ENCODE measurements at places on chromosomes 5 and 9. TPM values are rescaled to one million over a fixed set of nuclear protein-coding genes. Genes with fewer than 3 reads are reported as not detected.

GRCh38 chr5:89722538-89722937 lies 687.0 kb downstream of the CETN3 start:
- no peak overlapping the region for H3K4me3 ChIP-seq
- no peaks in the 10 kb centered on the region for H3K36me3 ChIP-seq
- peak overlapping the region; percentile 64 for H3K27ac ChIP-seq
- DNase-seq = no peak

DNA sequence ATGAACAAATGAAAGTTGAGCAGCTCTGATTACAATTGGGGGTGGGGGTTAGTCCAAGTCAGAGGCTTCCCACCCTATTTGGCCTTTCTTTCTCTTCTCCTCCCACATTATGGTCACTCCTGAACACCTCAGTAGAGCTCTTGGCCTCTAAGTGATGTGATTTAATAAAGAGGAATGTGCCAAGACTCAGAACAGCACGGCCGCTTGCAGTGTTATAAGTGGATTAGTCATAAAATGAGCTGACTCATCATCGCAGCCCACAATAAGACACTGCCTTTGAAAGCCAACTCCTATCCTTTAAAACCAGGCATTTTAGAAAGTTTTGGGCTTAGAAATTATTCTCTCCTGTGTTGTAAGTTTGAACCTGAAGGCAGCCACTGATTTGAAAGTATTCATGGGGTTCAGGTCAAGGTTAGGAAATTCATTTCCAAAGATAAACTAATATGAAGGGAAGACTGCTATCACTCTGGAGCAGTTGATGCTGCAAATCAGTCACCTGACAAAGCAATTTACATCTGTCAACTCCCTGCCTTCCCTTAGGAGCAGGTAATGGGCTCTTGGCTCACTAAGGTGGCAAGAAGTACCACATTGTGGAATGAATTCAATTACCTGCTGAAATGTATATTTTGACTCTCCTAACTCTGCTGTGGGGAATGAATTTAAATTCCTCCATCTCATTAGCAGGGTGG lies 283.6 kb upstream of the NMUR2 start:
- H3K4me3 ChIP-seq = no peak overlapping the region
- no peak overlapping the region for H3K27ac ChIP-seq
- DNase-seq = no peak

GRCh38 chr5:149938279-149938678 lies 6.3 kb downstream of the PDE6A start:
- H3K36me3 ChIP-seq = no peaks in the 10 kb centered on the region
- no peaks in the 10 kb centered on the region for H3K4me1 ChIP-seq
- H3K27ac ChIP-seq = no peak overlapping the region
- no peak overlapping the region for H3K4me3 ChIP-seq

GRCh38 chr9:120909904-120910303 lies 16.7 kb downstream of the TRAF1 start:
- DNase-seq = no peak
- H3K4me1 ChIP-seq = no peaks in the 10 kb centered on the region
- no peaks in the 10 kb centered on the region for H3K36me3 ChIP-seq
- H3K27me3 ChIP-seq = no peaks in the 10 kb centered on the region
- H3K4me3 ChIP-seq = no peak overlapping the region
- H3K27ac ChIP-seq = no peak overlapping the region

- no peaks in the 10 kb centered on the region for H3K36me3 ChIP-seq
- no peak overlapping the region for H3K4me3 ChIP-seq
- no peaks in the 10 kb centered on the region for H3K4me1 ChIP-seq
- no peak for DNase-seq
Measured at GRCh38 chr9:134150557-134151214, 13.7 kb downstream of the RNU6ATAC start.

- H3K4me3 ChIP-seq = no peak overlapping the region
- H3K27ac ChIP-seq = no peak overlapping the region
- no peaks in the 10 kb centered on the region for H3K27me3 ChIP-seq
- no peak for DNase-seq
- no peaks in the 10 kb centered on the region for H3K36me3 ChIP-seq
Measured at GRCh38 chr5:74392711-74393351, 247.7 kb downstream of the ENC1 start.

DNA sequence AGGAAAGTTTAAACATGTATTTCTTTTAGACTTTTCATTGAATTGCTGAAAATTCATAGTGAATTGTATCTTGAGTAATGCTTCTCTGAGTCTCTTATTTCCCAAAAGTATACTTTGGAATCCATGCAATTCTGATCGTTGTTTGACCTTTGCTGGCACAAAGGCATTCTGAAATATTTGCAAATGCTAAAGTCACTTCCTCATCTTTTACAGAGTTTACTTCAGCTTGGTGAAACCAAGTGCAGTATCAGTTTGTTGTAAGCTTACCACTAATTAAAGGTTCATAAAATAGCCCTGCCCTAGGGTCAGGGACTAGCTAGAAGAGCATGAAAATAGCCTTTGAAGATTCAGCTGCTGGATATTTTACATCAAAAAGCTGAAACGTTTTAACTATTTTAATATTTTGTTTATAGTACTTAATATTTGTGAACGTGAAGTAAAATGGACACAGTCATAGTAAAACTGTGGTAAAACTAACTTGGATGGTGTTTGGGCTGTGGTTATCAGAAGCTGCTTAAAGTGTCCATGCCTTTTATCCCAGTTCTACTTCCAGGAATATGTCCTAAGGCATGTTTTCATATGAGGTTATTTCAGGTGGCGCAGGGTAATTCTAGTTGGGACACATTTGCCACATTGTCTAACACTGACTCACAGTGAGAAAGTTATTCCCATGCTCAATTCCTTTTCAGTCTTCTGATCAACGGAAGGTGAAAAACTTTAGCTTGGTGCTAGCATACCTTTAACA lies 45.3 kb downstream of the SLC22A5 start:
- peak overlapping the region; percentile 99 for H3K27ac ChIP-seq
- H3K27me3 ChIP-seq = no peaks in the 10 kb centered on the region
- H3K4me1 ChIP-seq = peaks cover 79% of the 10 kb centered on the region
- H3K36me3 ChIP-seq = no peaks in the 10 kb centered on the region

DNA sequence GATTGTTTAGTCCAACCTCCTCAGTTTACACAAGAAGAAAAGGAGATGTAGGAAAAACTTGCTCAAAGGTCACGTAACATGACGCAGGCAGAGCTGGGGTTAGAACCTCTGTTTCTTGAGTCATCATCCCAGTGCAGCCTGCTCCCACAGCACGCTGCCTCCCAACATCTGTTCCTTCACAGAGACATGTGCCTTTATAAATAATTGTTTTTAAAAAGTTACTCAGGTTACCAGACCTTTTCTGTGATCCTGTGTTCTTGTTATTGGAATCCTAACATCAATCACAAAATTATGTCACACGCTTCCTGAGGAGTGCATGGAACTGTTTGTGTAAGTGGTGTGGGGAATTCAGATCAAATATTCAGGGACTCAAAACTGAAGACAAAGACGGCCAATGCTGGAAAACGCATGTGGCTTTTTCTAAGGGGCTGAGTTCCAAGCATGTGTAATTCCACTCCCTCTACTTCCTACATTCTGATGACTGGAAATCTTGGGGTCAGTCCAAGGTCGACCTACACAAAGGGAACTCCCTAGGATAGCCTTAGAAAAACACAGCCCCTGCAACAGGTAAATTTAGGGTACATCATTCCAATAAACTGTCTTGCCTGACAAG lies 184.3 kb downstream of the TSSK1B start:
- peak overlapping the region; percentile 69 for H3K27ac ChIP-seq
- H3K36me3 ChIP-seq = no peaks in the 10 kb centered on the region
- no peaks in the 10 kb centered on the region for H3K27me3 ChIP-seq
- no peak overlapping the region for H3K4me3 ChIP-seq

DNA sequence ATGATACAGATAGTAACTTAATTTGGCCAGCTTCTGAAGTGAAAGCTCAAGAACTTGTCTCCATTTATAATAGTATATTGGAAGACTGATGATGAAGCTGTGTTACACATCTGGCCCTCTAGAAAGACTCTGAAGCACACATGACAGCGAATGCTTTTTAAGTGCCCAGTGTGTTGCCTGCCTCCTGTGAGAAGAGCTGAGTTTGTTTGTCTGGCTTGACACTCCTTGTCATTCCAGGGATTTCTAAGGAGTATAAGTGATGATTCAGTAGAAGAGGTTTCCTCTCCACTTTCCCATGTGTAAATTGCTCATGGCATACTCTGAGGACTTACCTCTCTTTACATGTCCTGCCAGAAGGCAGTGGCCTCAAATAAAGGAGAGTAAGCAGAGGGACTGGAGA lies 30.4 kb upstream of the LRRTM2 start:
- H3K4me1 ChIP-seq = peaks cover 20% of the 10 kb centered on the region
- H3K27ac ChIP-seq = no peak overlapping the region
- H3K36me3 ChIP-seq = peaks cover 26% of the 10 kb centered on the region
- H3K4me3 ChIP-seq = no peak overlapping the region
- no peaks in the 10 kb centered on the region for H3K27me3 ChIP-seq
- no peak for DNase-seq

DNA sequence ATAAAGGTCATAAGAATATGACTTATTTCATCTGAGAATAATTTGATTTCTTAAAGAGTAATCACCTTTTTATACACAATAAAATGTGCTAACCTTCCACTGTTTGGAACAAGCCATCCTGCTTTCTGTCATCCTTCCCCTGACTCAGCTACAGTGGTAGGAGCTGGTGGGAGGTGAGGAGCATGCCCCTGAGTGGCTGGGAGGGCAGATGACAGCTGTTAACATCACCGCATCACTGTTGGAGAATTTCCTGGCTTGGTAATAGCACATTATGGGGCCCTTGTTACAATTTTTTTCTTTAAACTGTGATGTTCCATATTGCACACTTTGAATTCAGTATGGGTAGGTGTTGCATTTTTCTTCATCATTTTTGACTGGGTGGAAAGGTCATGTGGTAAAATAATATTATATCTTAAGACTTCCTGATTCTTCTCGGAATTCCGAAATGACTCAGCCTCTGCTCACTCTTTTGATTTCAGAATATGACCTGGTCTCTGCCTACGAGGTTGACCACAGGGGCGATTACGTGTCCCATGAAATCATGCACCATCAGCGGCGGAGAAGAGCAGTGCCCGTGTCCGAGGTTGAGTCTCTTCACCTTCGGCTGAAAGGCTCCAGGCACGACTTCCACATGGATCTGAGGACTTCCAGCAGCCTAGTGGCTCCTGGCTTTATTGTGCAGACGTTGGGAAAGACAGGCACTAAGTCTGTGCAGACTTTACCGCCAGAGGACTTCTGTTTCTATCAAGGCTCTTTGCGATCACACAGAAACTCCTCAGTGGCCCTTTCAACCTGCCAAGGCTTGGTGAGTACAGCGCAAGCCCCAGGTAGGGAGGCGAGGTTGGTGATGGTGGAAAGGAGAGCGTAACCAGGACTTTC lies 5.8 kb downstream of the ADAMTS16 start:
- no peak overlapping the region for H3K4me3 ChIP-seq
- H3K27me3 ChIP-seq = peaks cover 6% of the 10 kb centered on the region
- no peaks in the 10 kb centered on the region for H3K36me3 ChIP-seq
- H3K4me1 ChIP-seq = peaks cover 7% of the 10 kb centered on the region

DNA sequence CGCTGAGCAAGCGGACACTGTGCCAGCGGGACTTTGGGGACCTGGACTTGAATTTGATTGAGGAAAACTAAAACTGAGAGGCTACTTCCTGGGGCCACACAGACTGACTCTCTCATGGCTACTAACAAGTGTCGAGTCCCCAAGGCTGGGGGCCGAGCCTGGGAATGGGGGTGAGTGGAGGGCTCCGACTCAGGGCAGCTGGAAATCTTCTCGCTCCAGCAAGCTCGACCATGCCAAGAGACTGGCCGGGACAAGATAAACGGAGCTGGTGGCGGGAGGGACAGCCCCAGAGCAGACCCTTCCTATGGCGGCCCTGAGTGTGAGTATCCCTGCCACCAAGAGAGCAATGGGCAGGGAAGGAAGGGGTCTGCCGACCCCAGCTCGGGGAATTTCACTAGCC lies 5.6 kb upstream of the KDM3B start:
- H3K4me3 ChIP-seq = no peak overlapping the region
- DNase-seq = no peak
- no peaks in the 10 kb centered on the region for H3K27me3 ChIP-seq

DNA sequence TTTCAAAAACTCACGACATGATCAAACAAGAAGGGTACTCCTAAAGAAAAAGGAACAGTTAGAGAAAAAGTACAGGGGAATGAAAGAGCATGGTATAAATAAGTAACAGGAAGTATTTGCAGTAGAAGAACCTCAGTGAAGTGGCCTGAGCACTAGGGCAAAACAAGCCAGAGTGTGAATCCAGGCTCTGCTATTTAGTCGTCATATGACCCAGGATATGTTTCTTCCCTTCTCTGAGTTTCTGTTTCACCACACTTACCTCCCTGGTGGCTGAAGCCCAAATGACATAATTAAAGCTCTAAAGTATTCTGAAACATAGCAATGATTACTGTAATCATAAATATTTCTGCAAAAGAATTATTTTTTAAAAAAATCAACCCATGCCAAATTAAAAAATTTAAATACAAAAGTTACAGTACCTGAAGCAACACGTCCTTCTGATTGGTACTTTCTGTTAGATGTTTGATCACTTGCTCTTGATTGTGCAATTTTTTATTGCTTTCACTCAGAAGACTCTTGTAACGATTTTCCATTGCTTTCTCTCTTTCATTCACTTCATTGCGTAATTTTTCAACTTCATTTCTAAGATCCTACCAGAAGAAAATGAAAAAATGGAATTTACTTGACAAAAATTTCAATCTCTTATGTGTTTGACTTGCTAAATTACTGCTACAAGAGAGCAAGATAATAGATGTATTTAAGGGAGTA lies 88.9 kb downstream of the CDK5RAP2 start:
- no peaks in the 10 kb centered on the region for H3K4me1 ChIP-seq
- no peak overlapping the region for H3K27ac ChIP-seq
- no peak overlapping the region for H3K4me3 ChIP-seq

- H3K27me3 ChIP-seq = no peaks in the 10 kb centered on the region
- no peak for DNase-seq
- no peak overlapping the region for H3K4me3 ChIP-seq
- no peaks in the 10 kb centered on the region for H3K4me1 ChIP-seq
Measured at GRCh38 chr9:129368444-129368978, 190.4 kb upstream of the IER5L start.

DNA sequence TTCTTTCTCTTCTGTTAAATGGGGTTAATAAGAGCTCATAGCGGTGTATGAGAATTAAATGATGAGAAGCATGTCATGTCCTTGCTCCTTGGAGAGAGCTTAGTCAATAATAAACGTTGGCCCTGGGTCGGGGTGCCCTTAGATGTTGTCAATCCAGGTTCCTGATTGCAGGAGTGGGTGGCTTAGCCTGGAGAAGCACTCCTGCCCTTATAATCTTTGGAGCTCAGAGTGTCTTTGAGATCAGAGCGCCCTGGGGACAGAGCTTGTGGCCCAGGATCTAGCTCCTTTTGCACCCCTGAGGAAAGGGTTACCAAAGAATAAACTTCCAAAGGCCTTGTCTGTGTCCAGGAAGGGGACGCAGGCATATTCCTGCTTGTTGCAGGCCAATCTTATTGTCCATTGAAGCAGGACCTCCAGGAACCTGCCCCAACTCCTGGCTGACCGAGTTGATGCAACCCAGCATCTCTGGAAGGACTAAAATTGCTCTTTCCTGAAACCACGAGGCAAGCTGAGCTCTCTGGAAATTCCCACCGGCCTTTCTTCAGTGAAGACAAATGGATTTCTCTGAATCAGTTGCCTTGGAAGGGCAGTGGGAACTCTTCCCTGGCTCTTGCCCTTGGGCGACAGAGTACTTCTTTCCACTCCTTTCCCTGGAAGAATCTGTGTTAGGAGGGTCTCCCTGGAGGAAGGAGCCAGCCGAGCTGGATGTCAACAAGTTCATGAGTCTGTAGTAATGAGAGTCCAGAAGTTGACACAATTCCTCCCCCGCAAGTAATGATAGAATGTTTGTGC lies 6.4 kb upstream of the AMBP start:
- H3K27me3 ChIP-seq = no peaks in the 10 kb centered on the region
- no peaks in the 10 kb centered on the region for H3K36me3 ChIP-seq
- H3K4me1 ChIP-seq = no peaks in the 10 kb centered on the region
- no peak overlapping the region for H3K27ac ChIP-seq

Gene MTX3
- 11.9 TPM for total RNA-seq

Gene RGS7BP
- total RNA-seq = 0.86 TPM

Gene NREP
- total RNA-seq = 0.85 TPM

Gene MLANA
- total RNA-seq = not detected
